Cortex of kidney (tissue), 1 donor: ENCODE measurements at places on chromosomes 16 and 17.

DNA sequence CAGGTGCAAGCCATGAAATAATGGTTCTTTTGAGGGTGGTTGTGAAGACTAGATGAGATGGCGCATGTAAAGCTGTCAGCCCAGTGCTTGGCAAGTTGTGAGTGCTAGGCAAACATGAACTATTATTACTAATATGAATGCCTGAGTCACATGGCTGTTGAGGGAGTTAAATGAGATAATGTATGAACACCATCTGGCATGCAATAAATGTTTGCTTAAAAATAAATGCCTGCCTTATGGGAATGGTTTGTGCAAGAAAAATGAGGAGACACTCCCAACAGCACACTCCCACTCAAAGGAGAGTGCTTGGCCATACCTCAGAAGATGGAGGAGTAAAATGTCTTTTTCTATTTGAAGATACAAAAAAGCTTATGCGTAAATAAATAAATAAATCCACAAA is 3.6 kb downstream of the MAPK3 start:
- DNase-seq = no peak

DNA sequence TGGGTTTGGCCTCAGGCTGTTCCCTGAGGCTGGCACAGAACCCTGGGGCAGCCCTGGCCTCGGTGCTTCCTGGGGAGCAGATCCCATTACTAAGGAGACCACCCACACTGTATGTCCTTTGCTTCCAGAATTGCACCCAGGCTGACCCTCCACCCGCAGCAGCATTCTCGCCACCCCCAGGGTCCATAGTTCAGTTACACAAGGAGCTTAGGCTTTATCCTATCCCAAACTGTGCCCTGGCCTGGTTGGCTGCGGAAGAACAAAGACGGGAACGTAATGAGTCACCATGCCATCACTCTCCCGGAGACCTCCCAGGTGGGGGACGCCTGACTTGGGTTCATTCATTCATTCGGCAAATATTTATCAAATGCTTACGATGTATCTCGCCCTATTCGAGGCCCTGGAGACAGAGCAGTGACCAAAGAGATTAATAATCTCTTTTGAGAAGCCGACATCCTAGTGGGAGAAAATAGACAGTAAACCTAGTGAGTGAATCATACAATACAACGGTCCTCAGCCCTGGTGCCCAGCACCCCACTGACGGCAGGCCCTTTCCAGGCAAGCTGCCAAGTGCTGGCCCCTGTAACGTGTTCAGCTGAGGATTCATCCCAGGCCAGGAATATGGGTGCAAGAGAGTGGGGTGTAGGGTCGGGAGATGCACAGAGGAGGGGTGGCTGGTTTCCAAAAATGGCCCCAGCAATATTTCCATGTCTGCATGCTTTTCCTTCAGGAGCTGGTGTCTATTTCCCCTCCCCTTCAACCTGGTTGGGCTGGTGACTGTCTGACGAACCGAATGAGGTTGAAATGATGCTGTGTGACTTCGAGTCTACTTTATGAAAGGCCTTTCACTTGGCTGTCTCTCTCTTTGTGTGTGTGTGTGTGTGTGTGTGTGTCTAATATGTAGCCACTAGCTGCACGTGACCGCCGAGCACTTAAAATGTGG is 134.2 kb downstream of the MGAT5B start:
- DNase-seq = no peak

DNA sequence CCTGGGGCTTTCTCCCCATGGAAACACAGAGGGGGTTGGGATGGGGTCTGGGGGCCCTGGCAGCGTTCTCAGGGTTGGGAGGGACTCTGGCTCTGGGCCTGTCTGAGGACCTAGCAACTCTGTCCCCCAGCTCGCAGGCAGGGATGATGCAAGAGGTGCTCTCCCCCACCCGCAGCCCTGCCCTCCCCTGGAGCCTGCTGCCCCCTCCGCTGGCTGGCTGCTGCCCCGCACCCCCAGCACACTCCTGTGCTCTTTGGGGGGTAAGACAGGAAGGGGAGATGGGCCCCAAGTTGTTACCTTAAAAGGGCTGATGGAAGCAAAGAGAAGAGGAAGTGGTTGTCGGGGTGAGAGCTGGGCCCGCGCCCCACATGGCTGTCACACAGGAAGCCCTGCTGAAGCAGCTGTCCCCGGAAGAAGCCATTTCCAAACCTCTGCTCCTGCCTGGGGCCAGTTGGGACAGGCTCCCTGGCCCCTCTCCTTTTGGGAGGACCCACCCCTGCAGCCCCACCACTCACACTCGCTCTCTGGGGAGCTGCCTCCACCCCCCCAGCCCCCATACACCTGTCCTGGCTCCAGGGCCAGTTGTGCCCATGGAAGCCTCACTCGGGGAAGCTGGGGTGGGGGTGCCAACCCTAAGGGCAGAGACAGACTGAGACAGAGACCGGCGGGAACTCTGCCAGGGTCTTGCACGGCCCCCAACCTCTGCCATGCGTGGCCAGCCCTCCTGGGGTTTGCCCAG is 2.5 kb downstream of the CORO1A start:
- DNase-seq = no peak

DNA sequence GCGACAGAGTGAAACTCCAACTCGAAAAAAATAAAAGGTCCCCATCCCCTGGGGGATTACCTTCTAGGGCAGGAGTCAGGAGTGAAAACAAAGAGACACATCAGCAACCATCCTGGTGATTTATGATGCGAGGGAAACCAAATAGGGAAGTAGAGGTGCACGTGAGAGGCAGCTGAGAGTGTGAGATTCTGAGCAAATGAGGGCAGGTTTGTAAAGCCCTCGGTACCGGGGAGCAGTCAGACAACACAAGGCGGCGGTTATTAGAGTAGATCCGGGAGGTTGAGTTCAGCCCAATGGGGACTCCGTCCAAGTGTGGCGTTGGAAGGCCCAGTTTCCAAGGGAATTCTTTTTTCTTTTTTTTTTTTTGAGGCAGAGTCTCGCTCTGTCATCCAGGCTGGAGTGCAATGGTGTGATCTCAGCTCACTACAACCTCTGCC is 7.4 kb upstream of the ARMC7 start:
- DNase-seq = no peak

GRCh38 chr17:44307387-44308186 is 814 bp upstream of the RUNDC3A start:
- no peak for DNase-seq

DNA sequence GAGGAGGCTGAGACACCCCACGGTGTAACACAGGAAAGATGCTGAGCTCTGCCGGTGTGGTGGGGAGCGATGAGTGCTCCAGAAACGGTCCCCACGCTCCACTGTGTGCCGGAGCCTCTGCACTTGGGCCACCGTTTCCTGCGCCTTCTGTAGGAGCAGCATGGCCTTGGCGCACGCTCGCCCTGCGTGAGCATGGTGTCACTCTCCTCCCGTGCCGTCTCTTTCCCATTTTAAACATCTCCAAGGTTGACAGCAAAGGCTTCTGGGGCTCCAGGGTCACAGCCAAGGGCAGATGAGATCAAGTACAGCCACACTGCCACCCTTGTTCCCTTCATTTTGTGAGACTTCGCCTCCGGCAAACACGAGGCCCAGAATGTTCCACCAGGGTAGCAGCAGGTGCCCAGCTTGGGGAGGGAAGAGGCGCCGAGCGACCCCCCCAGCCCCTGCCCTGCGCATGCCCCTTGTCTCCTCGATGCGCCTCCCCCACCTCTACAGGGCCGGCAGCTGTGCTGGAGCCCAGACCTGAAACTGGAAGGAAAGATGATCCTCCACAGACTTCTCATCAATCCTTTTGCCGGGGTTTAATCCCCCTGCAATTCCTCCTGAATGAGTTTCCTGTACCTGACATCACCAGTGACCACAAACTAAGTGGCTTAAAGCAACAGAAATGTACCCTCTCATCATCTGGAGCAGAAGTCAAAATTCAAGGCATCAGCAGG is 19.9 kb upstream of the OSGIN1 start:
- no peak for DNase-seq

DNA sequence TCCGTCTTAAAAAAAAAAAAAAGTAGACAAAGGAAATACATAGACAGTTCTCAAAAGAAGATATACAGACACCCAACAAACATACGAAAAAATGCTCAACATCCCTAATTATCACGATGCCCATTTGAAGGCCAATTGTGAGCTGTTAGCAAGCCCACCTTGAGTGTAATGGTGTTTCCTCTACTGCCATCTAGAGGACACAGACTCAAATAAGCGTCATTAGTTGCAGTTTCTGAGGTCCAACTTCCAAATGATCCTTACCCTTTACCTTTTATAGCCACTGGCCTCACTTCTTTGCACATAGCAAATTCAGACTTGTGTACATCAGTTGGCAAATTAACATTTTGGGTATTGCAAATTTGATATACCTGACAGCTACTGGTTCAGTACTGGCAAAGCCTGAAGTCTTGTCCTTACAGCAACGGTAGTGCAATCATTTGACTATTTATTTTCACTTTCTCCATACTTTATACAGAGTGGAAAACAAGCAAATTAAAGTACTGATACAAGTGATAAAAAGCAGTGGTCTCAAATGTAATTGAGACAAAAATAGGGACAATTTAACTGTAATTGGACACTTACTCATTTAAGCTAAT is 536.3 kb upstream of the EEF2KMT start:
- DNase-seq = no peak

DNA sequence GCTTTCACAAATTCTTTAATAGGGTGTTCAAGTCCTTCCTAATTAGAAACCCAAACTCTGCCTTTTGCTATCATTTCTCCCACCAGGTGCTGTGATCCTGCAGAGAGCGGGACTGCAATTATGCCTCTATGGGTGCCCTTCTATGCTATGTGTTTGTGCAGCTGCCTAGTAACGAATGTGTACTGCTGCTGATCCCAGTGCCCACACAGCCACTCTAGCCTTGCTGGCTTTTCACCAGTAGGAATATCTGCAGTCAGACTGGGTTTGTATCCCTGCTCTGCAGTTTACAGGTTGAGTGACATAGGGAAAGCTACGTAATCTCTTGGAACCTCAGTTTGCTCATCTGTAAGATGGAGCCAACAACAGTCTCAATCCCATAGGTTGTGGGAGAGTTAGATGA is 179.6 kb upstream of the IRX3 start:
- DNase-seq = no peak

DNA sequence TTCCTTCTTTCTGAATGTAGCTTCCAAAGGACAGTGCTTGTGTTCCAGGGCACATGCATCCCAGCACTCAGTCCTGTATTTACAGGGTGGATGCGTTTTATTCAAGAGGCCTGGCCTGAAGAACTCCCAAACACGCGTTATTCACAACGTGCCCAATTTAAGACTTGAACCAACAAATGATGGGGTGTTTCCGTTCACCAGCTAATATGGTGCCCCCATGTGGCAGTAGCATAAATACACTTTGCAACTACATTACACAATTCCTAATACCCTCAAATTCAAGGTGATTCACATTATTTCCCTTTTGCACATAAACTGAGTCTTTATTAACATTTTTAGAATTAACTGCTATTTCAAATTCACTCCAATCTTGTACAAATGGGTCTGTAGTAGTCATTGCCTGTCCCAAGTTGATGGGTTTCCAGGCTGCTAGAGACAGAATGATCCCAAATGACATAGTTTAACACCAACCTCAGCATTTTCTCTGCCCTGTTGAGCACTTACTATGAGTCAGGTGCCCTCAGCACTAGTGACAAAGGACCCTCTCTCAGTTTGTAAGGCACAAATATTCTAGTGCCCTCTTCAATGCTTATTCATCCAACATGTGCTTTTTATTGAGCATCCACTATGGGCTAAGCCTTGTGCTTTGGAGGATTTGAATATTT is 26.9 kb downstream of the HSD17B2 start:
- DNase-seq = no peak

GRCh38 chr16:10694830-10695229 is at the start of gene TEKT5:
TEKT5 (minus strand) TSS chr16:10694930; CDS start chr16:10694873, 57 bp downstream.
- DNase-seq = no peak
